ENCODE measurements at places on chromosomes 3 and 15.

DNA sequence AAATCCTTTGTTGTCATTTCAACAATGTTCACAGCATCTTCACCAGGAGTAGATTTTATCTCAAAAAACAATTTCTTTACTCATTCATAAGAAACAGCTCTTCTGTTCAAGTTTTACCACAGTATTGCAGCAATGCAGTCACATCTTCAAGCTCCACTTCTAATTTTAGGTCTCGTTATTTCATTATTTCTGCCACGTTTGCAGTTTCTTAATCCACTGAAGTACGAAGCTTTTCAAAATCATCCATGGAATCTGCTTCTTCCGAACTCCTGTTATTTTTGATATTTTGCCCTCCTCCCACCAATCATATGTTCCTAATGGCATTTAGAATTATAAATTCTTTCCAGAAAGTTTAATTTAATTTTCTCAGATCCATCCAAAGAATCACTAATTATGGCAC lies 12.6 kb upstream of the OR5K1 start:
- DNase-seq = no peak

DNA sequence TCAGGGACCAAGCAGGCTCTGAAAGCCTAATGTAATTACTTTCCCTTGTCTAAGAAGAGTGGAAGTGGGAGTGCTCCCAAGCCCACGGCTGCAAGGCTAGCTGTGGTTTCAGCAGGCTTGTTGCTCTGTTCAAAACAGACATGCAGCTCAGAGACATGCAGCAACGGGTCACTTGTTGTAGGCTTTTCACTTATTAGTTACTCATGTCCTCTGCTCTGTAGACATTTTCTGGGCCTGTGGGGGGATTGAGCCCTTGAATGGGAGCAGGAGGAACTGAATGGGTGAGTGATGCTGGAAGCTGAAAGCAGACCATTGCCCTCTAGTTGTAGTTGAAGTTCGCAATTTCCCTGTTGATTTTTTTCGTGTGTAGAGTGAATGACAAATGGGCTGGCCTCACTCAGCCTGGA lies 261.9 kb upstream of the NR2E3 start:
- DNase-seq = no peak

DNA sequence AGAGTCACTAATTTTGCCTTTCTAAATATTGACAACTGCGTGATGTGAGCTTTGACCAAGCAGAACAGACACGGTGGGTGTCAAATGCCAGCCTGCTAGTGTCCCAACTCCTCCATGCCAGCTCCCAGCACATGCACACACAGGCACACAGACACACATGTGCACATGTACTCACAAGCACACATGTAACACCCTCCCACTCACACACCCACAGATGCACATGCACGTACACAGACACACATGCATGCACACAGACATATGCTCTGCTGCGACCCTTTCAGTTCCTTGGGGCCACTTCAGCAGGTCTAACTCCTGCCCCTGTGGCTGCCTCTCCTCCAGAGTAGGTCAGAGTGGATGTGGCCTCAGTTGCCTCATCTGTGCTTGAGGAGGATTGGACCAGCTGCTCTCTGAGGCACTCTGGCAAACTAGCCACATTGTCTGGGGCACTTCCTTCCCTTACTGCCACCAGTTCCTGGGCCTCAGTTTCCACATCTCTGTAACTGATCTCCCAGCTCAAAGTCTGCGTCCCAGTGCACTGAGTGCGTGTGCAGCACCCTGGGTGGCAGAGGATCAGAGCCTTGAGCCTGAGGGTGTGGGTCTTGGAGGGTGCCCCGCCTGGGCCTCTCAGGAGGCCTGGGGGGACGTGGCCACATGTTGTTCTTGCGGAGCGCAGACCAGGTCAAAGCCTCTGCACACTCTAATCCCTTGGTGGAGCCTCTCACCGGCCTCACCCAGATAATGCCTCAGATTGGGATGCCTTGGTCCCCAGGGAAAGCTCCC lies 55.0 kb upstream of the PRR23E start:
- DNase-seq = no peak

DNA sequence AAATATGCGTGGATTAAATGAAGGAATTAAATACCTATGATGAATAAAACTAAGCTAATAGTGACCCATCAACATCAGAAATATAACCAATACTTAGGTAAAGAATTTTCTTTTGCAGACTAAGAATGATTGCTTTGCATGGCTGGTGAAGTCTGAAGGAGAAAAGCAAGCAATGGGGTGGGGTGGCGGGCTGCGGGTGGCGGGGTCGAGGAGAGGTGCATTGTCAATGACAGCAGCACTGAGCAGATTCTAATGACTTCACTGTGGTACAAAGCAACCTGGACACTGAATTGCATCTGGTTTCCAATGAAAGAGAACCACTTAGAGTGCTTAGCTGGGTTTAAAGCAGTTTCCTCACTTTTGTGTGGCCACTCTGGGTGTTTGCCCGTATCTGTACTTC lies 171.5 kb upstream of the IL12A start:
- no peak for DNase-seq

- no peak for DNase-seq
Observed at GRCh38 chr3:123733805-123734526, 149.1 kb upstream of the HACD2 start.

DNA sequence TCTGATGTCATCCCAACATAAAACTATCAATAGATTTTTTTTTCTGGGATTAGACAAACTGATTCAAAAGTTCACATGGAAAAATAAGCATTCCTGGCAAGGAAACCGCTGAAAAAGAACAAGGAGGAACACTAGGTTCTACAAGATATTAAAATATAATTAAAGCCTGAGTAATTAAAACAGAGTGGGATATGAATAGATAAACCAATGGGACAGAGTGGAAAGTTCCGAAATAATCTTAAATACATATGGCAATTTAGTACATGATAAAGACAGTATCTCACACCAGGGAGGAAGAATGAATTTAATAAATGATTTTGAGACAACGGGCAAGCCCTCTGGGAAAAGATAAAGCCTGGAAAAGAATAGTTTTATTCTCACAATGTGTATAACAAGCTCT lies 4.7 kb downstream of the GLDN start:
- no peak for DNase-seq

DNA sequence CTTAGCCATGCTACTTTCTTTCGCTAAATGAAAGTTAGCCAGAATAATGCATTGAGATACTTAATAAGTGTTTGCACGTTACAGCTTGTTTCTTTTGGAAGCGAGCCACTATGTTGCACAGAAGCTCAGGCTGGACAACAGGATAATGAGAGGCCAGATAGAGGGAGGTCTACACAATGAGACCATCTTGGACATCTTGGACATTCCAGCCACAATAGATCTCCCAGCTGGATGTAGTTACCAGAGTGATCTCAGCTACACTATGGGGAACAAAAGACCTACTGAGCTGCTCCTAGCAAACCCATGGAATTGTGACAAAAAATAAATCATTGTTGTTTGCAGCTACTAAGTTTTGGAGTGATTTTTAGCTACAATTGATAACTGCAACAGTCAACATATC lies 540.1 kb upstream of the SEMA6D start:
- DNase-seq = no peak

GRCh38 chr15:46442901-46443590 lies 808.2 kb downstream of the SQOR start:
- DNase-seq = no peak

- no peak for DNase-seq
Observed at GRCh38 chr3:88896026-88896425, 211.4 kb upstream of the EPHA3 start.

GRCh38 chr15:90903733-90904536 lies 833 bp downstream of the MAN2A2 start:
- no peak for DNase-seq

- DNase-seq = no peak
Observed at GRCh38 chr3:127682561-127682960, 9.8 kb downstream of the ABTB1 start.

- no peak for DNase-seq
Observed at GRCh38 chr3:9727041-9727595, 4.4 kb upstream of the BRPF1 start.

- no peak for DNase-seq
Observed at GRCh38 chr3:12984023-12984823, 89.0 kb downstream of the IQSEC1 start.

GRCh38 chr15:50653156-50653743 lies 33.3 kb downstream of the TRPM7 start:
- no peak for DNase-seq

DNA sequence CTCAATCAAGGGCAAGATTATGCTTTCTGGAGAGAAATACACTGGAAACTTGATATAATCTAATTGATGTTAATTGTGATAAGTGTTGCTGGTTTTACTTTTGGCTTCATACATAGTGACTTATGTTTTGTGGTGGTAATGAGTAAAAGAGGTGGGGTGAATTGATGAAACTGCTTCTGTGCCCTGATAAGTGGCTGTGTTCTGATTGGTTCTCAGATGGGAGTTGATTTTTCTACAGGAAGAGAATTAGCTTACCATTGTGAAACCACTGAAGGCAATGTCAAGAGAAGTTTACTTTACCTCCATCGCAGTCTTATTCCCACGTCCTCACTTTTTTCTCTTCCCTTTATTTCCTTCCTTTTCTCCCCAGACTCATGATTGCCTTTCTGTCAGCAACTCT lies 23.8 kb downstream of the TMEM45A start:
- DNase-seq = no peak

DNA sequence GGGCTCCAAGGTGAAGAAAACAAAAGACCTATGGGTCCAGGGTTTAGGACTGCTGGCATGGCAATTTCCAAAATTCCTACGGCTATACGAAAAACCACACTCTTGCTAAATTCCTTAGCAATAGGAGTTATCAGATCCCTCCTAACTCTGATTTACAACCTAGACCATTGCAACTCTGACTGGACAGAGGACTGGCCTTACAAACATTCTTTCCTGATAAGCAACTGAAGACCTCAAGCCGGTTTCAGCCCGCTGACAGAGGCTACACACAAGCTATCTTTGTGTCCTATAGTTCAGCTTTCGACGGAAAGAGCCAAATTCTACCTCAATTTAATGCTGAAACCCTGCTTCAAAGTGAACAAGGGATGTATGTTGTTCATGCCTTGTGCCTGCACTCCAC lies 38.3 kb upstream of the AGBL1 start:
- DNase-seq = no peak

DNA sequence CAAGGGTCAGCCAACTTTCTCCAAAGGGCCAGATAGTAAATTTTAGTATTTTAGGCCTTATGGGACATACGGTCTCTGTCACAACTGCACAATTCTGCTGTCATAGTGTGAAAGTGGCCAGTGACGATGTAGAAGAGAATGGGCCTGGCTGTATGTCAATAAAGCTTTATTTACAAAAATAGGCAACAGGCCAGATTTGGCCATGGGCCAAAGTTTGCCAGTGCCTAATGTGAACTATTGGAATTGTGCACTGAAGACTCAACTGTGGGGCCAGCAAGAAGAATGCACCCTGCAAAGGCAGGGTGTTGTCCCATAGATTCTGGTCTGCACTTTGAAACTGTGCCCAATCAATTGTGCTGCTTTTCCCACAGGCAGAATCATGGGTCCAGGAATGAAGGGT lies 69.4 kb upstream of the PRR23E start:
- DNase-seq = no peak

GRCh38 chr15:41354371-41354770 lies 21.7 kb downstream of the NUSAP1 start:
- no peak for DNase-seq

- DNase-seq = no peak
Observed at GRCh38 chr3:118213892-118214291, 820.8 kb downstream of the IGSF11 start.

GRCh38 chr3:146159037-146159436 lies 1.9 kb downstream of the PLOD2 start:
- DNase-seq = no peak

DNA sequence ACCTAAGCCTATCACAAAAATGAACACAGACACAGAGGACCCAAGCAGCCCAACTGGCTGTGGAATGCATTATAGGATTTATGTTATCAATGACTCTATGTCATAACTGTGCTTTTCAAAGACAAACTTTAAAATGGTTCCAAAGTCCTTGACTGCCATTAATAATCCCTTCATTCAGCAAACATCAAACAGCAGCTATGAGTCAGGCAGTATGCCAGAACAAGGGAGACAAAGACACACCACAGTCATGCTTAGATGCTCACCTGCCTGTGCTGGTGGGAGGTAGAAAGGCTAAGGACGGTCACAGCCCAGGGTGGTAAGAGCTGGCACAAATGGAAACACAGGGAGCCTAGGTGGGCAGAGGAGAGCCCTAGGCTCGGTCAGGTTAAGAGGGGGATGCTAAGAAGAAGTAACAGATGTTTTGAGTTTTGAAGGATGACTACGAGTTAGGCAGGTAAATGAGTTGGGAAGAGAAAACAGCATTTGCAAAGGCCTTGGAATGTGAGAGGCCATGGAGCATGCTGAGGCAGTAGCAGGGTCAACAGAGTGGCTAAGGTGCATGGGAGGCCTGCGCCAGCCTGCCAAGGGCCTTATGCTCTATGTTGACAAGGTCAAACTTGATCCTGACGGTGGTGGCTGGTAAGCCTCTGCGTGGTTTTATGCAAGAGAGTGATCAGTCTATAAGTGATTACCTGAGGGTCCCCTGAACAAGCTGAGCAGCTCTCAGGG lies 23.0 kb downstream of the NMNAT3 start:
- DNase-seq = no peak

Measured in NCI-H187 (cell line).